ENCODE measurements at places on chromosomes 4 and X.

GRCh38 chrX:14026121-14026520 lies 3.6 kb downstream of the GEMIN8 start:
- no peak for DNase-seq

DNA sequence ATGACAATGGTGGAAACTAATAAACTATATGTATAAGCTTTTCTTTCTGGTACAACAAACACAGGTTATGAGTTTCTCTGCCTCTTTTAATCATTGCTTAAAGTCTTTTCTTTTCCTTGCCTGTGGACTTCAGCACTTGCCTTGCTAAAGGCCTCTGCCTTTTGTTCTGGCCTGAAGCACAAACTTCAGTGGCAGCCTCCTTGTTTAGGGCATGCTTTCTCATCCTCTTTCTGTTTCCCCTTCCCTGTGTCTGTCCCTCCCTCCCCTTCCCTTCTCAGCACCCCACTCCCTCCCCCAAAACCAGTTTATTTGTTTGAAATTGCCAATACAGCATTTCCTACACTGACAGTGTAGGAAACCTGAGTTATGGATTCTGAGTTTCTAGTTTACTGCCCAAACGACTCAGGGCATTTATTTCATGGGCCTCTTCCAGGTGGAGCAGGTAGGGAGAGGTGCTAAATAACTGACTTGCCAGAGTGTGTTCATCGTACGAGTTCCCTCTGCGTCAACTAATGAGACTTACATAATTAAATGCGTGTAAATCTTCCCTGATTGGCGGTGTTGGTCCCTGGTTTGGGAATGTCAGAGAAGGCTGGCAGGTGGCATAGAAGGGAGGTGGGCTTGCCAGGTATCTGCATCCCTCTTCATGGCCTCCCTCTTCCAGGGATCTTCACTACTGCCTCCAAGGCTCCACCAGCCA lies 311.0 kb downstream of the FBXW7 start:
- DNase-seq, result no peak

- DNase-seq, result no peak
Observed at GRCh38 chrX:115588179-115588578, 27.2 kb downstream of the PLS3 start.

DNA sequence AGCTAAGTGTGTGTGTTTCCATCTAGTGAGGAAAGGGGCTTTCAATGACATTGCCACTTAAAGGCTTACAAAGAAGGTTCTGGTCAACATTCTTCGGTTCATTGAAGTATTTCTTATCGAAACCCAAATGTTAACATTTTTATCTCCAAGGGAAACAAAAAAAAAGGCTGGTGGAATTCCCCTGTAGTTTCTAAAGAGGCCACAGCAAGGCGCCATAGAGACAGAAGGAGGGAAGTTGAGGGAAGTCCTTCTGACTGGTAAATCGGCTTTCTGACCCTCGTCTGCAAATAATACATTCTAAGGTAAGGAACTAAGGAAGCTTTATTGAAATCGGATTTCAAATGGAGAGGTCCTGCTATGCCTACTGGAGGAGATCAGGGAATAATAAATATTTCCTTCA lies 1.7 kb upstream of the ZFP42 start:
- DNase-seq, result no peak

GRCh38 chr4:77952457-77952856 lies 89.8 kb downstream of the MRPL1 start:
- no peak for DNase-seq

- DNase-seq, result no peak
Observed at GRCh38 chr4:39616651-39617050, 22.0 kb downstream of the SMIM14 start.

Data from stimulated activated CD8-positive, alpha-beta memory T cell treated with anti-CD3 and anti-CD28 coated beads, Interleukin-15, amount 100 ng/mL, for 24 hours (primary cell).